ENCODE measurements at places on chromosomes 13 and 19. TPM values are rescaled to one million over a fixed set of nuclear protein-coding genes. Genes with fewer than 3 reads are reported as not detected.

The PRRG2 gene
- 13.2 TPM for total RNA-seq

The PRMT1 gene
- total RNA-seq, result 99.0 TPM

The ZNF579 gene
- total RNA-seq, result 3.4 TPM

The PCDH9 gene
- total RNA-seq, result 0.08 TPM

The LILRA5 gene
- 0.64 TPM for total RNA-seq

The CERS4 gene
- 84.8 TPM for total RNA-seq

The CEACAM1 gene
- 97.8 TPM for total RNA-seq

The PABPC3 gene
- total RNA-seq, result 0.12 TPM

The DPF1 gene
- 0.16 TPM for total RNA-seq

The TBC1D4 gene
- total RNA-seq, result 12.2 TPM

The DCLK1 gene
- 1.5 TPM for total RNA-seq

The NCR1 gene
- 0.44 TPM for total RNA-seq

The OR10H1 gene
- not detected for total RNA-seq

The CEACAM19 gene
- total RNA-seq, result 8.0 TPM

The ADGRE3 gene
- total RNA-seq, result 0.12 TPM

The WDR62 gene
- 2.4 TPM for total RNA-seq

The CEBPA gene
- 18.3 TPM for total RNA-seq

All from esophagus mucosa (tissue), 1 donor.